Liver (tissue), 10 donors: ENCODE measurements at places on chromosomes 5 and 9. TPM values are rescaled to one million over a fixed set of nuclear protein-coding genes. Genes with fewer than 3 reads are reported as not detected.

- DNase-seq, result no peak
Measured at GRCh38 chr5:98599016-98599415, 174.4 kb upstream of the RGMB start.

DNA sequence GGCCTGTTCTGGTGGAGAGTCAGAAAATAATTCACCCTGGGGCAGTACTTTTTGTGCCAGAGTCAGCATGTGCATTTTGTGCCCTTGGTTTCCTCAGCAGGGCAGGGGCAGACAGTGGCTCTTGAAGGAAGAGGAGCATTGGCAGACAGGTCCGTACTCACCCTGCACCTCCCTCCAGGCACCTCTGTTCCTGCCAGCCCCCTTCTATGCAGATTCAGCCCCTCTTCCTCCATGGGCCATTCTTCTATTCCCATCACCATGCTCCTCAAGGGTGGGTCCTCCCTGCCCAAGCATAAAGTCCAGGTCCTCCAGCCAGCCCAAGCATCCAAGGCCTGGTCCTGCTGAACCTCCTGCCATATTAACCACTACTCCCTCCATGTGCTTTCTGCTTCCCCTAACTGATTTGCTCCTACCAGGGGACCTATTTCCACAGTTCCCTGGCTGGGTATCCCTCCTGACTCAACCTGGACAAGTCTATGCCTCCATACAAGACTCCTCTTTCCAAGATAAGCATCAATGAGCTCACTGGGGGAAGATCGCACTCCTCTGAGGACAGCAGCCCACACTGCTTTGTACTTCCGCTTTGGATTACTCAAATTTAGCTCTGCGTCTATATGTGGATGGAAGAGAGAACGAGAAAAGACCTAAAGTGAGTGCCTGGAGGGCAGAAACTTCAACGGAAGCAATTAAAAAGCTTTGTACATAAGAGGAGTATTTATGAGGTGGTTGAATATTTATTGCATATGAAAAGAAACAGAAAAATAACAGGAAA, 9.3 kb upstream of the ACSL6 start:
- no peak for DNase-seq

- DNase-seq, result no peak
Measured at GRCh38 chr5:57478826-57479225, 3.8 kb downstream of the ACTBL2 start.

GRCh38 chr5:62590387-62590786, 11.8 kb downstream of the LRRC70 start:
- no peak for DNase-seq

DNA sequence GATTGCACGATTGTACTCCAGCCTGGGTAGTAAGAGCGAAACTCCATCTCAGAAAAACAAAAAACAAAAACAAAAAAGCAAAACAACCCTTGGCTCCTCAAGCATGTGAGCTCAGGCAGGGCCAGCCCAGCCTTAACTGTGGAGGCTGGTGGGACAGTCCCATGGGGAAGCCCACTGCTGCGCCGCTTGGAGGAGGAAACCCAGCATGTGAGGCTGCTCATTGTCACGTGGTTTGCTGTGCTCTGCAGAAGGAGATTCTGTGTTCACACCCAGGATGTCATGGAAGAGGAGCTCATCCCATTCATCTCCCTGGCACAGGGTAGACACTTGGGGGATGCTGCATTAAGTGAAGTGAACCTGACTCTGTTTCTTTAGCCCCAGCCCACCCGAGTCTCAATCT, 4.0 kb downstream of the ZBED3 start:
- DNase-seq, result no peak

DNA sequence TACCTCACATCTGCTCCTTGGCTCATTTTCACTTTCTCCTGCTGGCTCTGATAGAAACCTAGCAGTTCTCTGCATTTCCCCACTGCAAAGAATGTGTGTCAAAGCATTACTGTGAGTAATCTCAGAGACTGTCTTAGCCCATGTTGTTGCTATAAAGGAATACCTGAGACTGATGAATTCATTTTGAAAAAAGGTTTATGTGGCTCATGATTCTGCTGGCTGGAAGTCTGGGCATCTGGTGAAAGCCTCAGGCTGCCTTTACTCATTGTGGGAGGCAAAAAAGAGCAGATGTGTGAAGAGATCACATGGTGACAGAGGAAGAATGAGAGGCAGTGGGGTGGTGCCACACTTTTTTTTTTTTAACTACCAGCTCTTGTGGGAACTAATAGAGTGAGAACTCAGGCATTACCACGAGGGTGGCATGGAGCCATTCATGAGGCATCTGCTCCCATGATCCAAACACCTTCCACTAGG, 191.6 kb upstream of the CTNND2 start:
- no peak for DNase-seq

DNA sequence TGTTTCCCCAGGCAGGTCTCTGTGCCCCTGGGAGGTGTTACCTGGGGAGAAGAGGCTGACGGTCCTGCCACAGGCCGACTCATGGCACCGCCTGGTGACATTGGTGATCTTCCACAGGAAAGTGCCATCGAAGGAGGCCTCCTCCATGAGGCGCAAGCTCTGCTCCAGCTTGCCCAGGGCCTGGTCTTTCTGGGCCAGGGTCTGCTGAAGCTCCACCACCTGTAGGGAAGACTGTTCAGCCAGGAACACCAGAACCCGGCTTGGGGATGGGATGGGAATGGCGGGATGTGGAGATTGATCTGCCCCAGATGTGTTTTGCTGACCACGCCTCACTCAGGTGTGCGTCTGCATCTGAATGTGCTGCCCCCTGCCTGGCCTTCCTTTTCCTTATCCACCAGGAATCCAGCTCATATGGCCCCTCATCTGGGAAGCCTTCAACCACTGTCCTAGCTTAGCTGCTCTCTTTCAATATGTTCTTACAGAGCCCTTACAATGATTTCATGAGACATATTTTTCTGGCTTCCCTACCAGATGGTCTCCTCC, 15.2 kb downstream of the TRAF1 start:
- no peak for DNase-seq

DNA sequence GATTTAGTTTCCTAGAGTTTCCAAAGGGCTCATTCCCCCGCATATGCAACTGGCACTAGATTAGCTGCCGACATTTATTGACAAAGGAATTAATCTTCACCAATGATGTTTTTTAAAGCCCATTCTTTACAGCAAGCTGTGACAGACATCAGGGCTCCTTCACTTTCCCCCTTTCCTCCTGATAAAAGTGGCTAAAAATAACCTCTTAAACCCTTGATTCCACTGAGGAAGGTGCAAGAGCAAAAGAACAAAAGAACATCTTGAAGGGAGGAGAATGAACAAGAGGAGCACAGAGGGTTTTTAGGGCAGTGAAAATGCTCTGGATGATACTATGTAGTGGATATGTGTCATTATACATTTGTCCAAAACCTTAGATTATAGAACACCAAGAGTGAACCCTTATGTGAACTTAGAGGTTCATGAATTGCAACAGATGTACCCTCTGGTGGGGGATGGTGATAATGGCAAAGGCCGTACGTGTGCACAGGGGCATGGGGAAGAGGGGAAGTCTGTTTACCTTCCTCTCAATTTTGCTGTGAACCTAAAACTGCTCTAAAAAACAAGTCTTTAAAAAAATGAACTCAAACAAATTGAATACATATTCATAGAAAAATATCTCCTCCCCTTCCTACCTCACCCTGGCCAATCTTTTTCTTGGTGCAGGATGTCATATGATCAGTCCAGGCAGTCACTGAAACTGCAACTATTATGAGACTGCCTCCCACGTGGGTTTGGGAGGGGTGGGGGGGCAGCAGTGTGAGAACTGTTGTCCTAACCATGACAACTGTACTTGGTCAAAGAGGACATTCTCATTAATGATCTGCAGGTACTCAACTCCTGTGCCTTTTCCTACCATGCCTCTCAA, 83.0 kb downstream of the MARCHF3 start:
- DNase-seq, result no peak

The BAAT gene
- total RNA-seq, result 167 TPM

The PCDHB6 gene
- 0.05 TPM for total RNA-seq

The CD74 gene
- 214 TPM for total RNA-seq
